Memory B cell (primary cell): ENCODE measurements at places on chromosomes 3 and 15.

DNA sequence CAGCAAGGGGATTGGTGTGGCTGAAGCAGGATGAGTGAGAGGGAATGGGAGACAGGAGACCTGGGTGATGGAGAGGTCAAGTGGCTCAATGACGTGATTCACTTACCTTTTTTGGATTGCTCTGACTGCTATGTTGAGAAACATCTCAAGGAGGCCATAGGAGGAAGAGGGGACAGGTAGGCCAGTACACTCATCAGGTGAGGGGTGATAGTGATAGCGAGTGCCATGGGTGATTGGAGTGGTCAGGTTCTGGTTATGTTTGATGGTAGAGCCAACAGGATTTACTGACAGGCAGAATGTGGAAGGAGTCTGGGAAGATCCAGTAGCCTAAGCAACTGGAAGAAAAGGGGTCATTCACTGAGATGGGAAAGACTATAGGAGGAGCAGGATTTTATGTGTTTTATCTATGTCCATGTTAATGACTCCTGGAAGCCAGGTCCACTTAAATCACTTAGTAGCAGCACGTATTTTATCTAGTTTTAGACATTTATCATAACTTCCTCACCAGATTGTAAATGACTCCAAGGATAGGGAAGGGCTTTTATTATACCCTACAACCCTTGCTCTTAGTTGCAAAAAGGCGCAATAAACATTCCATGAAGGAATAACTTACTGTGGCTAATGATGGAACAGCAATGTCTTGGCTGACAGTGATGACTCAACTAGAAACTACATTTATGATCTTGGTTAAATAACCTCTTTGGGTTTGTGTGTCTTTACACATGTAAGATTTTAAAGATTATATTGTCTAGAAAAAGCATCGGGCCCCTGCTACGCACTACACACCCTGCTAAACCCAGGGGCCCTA is 119.8 kb upstream of the RNF7 start:
- H3K4me3 ChIP-seq = no peak overlapping the region
- H3K4me1 ChIP-seq = no peaks in the 10 kb centered on the region
- H3K27ac ChIP-seq = peak overlapping the region; percentile 46
- no peaks in the 10 kb centered on the region for H3K27me3 ChIP-seq

DNA sequence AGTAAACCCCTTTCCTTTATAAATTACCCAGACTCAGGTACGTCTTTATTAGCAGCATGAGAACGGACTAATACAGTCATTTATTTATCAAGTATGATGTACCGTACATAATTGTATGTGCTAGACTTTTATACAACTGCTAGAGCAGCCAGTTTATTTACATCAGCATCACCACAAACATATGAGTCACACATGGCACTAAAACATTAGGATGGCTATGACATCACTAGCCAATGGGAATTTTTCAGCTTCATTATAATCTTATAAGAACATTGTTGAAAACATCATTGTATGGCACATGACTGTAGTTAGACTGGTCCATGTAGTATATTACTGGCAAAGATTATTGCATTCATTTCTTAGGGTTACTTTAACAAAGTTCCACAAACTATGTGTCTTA is 121.7 kb downstream of the ZMAT3 start:
- no peak overlapping the region for H3K27ac ChIP-seq
- peaks cover 8% of the 10 kb centered on the region for H3K36me3 ChIP-seq
- H3K27me3 ChIP-seq = peaks cover 5% of the 10 kb centered on the region
- H3K4me1 ChIP-seq = no peaks in the 10 kb centered on the region
- no peak for DNase-seq

DNA sequence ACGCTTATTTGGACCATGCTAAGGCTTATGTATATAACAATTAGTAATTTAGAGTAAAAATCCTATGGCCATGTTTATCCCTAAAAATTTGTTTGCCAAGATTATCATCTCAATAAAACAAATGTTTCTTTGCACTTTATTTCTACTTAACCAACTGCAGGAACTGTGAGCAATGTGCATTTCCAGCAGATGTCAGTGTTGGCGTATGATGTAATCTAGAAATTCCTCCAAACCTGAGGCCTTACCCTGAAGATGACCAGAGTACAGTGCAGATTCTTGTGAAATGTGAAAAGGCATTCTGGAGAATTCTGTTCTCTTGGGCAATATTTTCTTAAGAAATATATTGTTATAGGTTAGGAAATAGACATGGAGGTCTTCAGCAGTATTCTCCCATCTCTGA is 205.9 kb downstream of the MBNL1 start:
- H3K27me3 ChIP-seq = no peaks in the 10 kb centered on the region
- H3K27ac ChIP-seq = no peak overlapping the region
- no peak for DNase-seq

DNA sequence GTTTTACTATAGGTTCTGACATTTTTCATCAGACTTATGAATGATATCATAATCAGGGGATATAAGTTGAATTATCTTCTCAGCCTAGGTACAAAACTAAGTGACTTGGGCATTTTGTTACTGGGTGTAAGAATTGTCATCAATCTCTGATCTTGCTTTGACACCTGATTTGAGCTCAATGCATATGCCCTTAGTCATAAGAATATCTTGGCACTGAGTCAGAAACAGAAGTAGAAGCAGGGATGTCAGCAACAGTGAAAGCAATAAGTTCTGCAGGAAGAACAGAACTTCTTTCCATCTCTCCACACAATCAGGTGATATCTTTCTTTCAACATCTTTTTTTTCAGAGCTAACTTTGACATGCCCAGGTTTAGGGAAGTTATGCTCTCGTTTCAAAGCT is 14.6 kb downstream of the SLITRK3 start:
- H3K36me3 ChIP-seq = no peaks in the 10 kb centered on the region
- no peak for DNase-seq
- H3K4me1 ChIP-seq = no peaks in the 10 kb centered on the region
- H3K27me3 ChIP-seq = no peaks in the 10 kb centered on the region
- H3K4me3 ChIP-seq = no peak overlapping the region

- H3K36me3 ChIP-seq = peaks cover 11% of the 10 kb centered on the region
- H3K27me3 ChIP-seq = no peaks in the 10 kb centered on the region
- H3K4me3 ChIP-seq = no peak overlapping the region
- H3K27ac ChIP-seq = no peak overlapping the region
Observed at GRCh38 chr3:143811602-143812001, 36.7 kb downstream of the SLC9A9 start.

GRCh38 chr15:65900488-65900887 is 31.2 kb downstream of the RAB11A start:
- peaks cover 25% of the 10 kb centered on the region for H3K4me1 ChIP-seq
- H3K36me3 ChIP-seq = peaks cover 11% of the 10 kb centered on the region
- no peak overlapping the region for H3K4me3 ChIP-seq
- DNase-seq = no peak
- H3K27me3 ChIP-seq = no peaks in the 10 kb centered on the region

GRCh38 chr3:140386357-140387100 is 291.3 kb upstream of the TRIM42 start:
- DNase-seq = no peak
- no peaks in the 10 kb centered on the region for H3K4me1 ChIP-seq
- no peak overlapping the region for H3K27ac ChIP-seq
- H3K4me3 ChIP-seq = no peak overlapping the region
- H3K36me3 ChIP-seq = no peaks in the 10 kb centered on the region
- no peaks in the 10 kb centered on the region for H3K27me3 ChIP-seq

- H3K36me3 ChIP-seq = no peaks in the 10 kb centered on the region
- H3K27me3 ChIP-seq = no peaks in the 10 kb centered on the region
- no peak for DNase-seq
- H3K4me1 ChIP-seq = no peaks in the 10 kb centered on the region
- H3K27ac ChIP-seq = no peak overlapping the region
Observed at GRCh38 chr3:171860830-171861535, 17.8 kb downstream of the TMEM212 start.

- H3K4me1 ChIP-seq = no peaks in the 10 kb centered on the region
- no peaks in the 10 kb centered on the region for H3K36me3 ChIP-seq
- H3K4me3 ChIP-seq = no peak overlapping the region
Observed at GRCh38 chr3:108897883-108898282, 55.8 kb downstream of the GUCA1C start.

GRCh38 chr15:36428102-36428845 is 151.2 kb upstream of the CDIN1 start:
- no peaks in the 10 kb centered on the region for H3K36me3 ChIP-seq
- H3K27me3 ChIP-seq = no peaks in the 10 kb centered on the region
- H3K4me1 ChIP-seq = no peaks in the 10 kb centered on the region
- H3K27ac ChIP-seq = no peak overlapping the region
- no peak for DNase-seq

- peak overlapping the region; percentile 7 for H3K27ac ChIP-seq
- H3K36me3 ChIP-seq = no peaks in the 10 kb centered on the region
- H3K4me3 ChIP-seq = peak overlapping the region; percentile 2
- peaks cover 14% of the 10 kb centered on the region for H3K4me1 ChIP-seq
- peak; percentile 58 for DNase-seq
- no peaks in the 10 kb centered on the region for H3K27me3 ChIP-seq
Observed at GRCh38 chr15:70299931-70300869, 202.5 kb upstream of the TLE3 start.

DNA sequence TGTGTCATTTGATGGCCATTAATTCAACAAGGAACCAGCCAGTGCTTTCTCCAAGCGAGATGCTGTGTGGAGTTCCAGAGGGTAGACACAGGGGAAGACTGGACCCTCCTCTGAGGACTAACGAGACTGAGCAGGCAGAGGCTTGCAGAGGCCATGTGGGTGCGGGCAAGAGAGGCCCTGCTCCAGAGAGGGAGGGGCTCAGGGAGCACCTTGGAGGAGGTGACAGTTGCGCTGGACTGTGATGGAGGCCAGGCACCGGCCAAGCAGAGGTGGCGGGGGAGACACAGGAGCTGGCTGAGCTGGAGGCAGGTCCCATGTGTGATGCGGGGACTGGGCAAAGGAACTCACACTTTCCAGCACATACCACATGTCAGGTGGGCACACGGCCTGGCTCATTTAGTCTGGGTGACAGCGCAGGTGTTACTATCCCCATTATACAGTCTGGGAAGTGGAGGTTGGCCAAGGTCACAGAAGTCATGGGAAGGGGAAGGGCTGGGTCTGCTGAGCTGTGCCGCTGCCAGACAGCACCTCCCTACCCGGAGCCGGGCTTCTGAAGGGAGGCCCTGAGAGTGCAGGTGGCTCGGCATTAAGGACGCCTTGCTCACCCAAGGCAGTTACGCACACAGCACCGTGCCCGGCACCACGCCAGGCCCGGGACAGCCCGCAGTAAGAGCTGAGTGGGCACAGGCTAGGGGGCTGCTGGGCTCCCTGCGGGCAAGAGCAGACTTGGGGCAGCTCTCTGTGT is 3.7 kb downstream of the MELTF start:
- H3K4me3 ChIP-seq = no peak overlapping the region
- H3K27ac ChIP-seq = no peak overlapping the region
- H3K36me3 ChIP-seq = no peaks in the 10 kb centered on the region
- peaks cover 13% of the 10 kb centered on the region for H3K4me1 ChIP-seq

DNA sequence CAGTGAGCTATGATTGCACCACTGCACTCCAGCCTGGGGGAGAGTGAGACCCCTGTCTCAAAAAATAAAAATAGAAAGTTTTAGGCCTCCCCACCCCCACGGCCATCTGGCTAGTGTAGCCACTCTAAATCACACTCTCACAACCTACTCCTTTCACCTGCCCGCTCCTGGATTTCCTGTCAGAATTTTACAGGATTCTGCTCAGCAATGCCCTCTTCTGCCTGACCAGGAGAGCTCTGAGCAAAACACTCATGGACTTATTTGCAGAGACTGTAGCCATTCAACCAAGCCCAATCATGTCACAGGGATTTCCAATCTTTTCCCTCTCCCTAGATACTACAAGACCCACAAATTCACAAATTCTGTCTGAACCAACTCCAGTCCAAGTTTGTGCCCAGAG is 242.6 kb upstream of the TPRG1 start:
- DNase-seq = no peak
- H3K27ac ChIP-seq = no peak overlapping the region
- H3K4me1 ChIP-seq = peaks cover 4% of the 10 kb centered on the region
- no peak overlapping the region for H3K4me3 ChIP-seq
- no peaks in the 10 kb centered on the region for H3K36me3 ChIP-seq
- H3K27me3 ChIP-seq = peaks cover under 1% of the 10 kb centered on the region

DNA sequence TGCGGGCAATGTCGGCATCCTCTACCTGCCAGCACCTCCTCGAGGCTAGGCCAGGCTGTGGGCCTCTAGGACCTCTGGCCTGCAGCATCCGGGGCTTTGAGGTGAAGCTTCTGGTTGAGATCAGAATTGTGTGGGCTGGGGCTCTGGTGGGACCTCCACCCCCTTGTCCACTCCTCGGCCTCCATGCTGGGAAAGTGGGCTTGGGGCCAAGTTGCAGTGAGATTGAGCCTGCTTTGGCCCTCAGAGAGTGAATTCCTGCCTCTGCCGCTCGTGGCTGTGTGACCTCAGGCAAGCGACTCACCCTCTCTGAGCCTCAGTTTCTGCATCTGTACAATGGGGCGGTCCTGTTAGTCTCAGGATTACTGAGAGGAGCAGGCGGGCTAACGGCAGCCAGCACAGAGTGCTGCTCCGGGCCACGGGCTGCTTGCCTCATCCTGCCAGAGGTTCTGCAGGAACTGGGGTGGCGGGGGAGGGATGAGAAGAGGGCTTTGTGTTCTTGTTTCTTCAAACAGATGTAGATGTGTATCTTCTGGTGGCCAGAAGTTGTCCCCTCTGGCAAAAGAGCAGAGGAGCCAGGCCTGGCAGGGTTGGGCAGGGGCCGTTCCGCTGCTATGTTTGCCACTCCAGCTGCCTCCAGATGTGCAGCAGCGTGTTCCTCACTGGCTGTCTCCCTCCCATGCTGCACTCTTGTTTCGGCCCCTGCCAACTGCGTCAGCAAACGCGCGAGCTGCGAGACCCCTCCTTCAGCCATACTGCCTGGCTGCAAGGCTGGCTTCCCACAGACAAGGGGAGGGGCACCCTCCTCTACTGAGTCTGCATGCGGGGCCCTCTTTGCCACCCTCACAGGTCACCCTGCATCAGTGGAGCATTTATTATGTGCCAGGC is 33.7 kb downstream of the FBLN2 start:
- H3K27me3 ChIP-seq = peaks cover 4% of the 10 kb centered on the region
- H3K36me3 ChIP-seq = no peaks in the 10 kb centered on the region
- H3K4me1 ChIP-seq = peaks cover 2% of the 10 kb centered on the region
- DNase-seq = no peak
- no peak overlapping the region for H3K27ac ChIP-seq

- peaks cover 6% of the 10 kb centered on the region for H3K4me1 ChIP-seq
- H3K27me3 ChIP-seq = peaks cover 13% of the 10 kb centered on the region
- no peak overlapping the region for H3K4me3 ChIP-seq
- no peak for DNase-seq
- no peaks in the 10 kb centered on the region for H3K36me3 ChIP-seq
Observed at GRCh38 chr15:62569460-62570404, 404.6 kb upstream of the C2CD4B start.

DNA sequence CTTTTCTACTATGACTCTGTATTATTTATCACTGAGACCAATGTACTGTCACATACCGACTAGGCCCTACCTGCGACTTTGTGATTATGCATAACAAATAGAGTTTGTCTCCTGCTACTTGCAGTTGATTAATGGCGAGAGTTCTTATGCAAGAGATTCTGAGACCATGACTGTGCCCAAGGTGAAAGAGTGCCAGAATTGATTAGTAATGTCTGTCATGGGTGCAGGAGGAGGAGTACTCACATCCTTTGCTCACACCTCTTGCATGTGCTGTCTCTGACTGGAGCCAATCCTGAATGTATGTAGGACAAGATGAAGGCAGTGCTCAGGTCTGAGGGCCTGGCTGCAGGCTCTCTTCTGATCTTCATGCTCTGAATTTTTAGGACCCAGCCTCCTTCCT is 260.7 kb downstream of the THSD4 start:
- no peak for DNase-seq
- no peaks in the 10 kb centered on the region for H3K4me1 ChIP-seq
- H3K36me3 ChIP-seq = no peaks in the 10 kb centered on the region
- no peak overlapping the region for H3K27ac ChIP-seq
- peaks cover 24% of the 10 kb centered on the region for H3K27me3 ChIP-seq

- no peaks in the 10 kb centered on the region for H3K27me3 ChIP-seq
- no peak for DNase-seq
- peaks cover 2% of the 10 kb centered on the region for H3K36me3 ChIP-seq
- no peak overlapping the region for H3K27ac ChIP-seq
- H3K4me3 ChIP-seq = no peak overlapping the region
Observed at GRCh38 chr3:16817197-16817596, 67.6 kb upstream of the PLCL2 start.
